ENCODE measurements at places on chromosomes 1 and 21.

DNA sequence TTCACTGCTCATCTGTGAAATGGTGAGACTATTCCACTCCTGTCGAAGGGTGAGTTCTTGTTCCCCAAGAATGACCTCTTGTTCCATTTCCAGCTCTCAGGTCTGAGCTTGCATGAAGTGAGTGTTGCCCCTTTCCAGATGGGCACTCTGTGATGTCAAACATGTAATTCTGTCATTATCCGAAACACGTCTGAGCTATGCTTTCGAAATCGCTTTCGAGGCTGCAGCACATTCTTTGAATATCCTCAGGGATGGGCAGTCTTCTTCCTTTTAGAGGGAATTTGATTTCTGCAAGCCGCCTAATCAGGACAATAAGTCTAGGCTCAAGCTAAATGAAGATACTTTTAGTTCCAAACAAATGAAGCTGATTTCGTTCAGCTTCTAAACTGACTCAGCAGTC, 15.1 kb downstream of the NFASC start:
- no peak for DNase-seq

GRCh38 chr1:208115924-208116640, 128.1 kb downstream of the PLXNA2 start:
- DNase-seq, result no peak

GRCh38 chr1:51327386-51327785, 3.0 kb downstream of the TTC39A start:
- DNase-seq, result no peak

- no peak for DNase-seq
Measured at GRCh38 chr21:38922474-38923235, 116.9 kb downstream of the ETS2 start.

GRCh38 chr1:1684031-1684681, 8.4 kb downstream of the SLC35E2B start:
- no peak for DNase-seq

GRCh38 chr1:43359696-43360095, 915 bp downstream of the CDC20 start:
- DNase-seq, result no peak

GRCh38 chr1:118264343-118264742, 79.3 kb upstream of the SPAG17 start:
- DNase-seq, result no peak

GRCh38 chr1:212862111-212862690, 4.1 kb downstream of the FLVCR1 start:
- DNase-seq, result no peak

DNA sequence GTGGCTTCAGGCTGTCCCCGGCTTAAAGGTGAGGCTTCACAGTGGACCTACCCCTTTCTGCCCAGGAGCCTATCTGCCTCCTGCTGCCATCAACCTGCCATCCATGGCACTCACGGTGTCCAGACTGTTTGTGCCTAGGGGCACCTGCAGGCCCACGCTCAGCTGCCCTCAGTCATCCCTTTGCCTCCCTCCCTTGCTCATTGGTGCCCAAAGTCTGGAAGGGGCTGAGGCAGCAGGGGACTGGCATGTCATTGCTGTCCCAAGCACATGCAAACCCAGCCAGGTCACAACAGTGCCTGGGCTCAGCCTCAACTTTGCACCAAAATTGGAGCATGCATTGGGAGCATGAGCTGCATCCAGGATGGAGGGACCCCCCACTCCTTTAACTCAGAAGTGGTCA, 1142.7 kb upstream of the NCAM2 start:
- no peak for DNase-seq

GRCh38 chr1:116150368-116150767, 39.2 kb downstream of the MAB21L3 start:
- peak; percentile 14 for DNase-seq

GRCh38 chr1:20633190-20634064, at the start of gene PINK1:
Gene PINK1, plus strand, starts transcription at chr1:20633458. Its CDS starts 91 bp downstream, at chr1:20633549.
- peak; percentile 85 for DNase-seq

GRCh38 chr21:35043549-35043948, 5.6 kb downstream of the RUNX1 start:
- no peak for DNase-seq

DNA sequence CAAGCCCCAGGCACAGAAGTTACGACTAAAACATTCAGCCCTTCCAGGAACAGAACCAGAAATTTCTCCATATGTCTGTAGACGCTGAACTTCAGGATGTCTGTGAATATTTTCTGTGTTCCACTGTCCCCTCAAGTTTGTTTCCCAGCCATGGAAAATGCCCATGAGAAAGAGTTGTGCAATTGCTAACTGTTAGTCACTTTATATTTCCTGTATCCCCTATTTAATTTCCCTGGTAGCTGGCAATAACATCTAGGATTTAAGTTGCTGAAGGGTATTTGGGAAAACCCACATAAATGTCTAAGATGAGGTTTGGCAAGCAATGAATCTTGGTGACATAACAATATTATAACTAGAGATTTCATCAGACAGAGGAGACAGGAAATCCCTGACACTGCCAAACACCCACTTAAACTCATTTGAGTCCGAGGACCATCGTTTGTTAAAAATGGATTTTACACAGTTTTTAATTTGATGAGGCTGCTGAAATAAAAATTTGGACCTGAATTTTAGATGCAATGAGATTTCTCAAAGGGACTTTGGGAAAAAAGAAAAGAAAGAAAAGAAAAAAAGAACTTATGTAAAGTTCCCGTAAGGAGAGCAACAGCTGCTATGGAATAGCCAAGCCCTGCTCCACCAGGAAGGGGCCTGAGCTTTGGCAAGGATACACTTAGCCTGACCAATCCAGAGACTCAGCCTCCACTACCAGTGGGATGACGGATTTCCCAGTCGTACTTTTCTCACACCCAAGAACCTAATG, 21.8 kb upstream of the ERRFI1 start:
- DNase-seq, result no peak

DNA sequence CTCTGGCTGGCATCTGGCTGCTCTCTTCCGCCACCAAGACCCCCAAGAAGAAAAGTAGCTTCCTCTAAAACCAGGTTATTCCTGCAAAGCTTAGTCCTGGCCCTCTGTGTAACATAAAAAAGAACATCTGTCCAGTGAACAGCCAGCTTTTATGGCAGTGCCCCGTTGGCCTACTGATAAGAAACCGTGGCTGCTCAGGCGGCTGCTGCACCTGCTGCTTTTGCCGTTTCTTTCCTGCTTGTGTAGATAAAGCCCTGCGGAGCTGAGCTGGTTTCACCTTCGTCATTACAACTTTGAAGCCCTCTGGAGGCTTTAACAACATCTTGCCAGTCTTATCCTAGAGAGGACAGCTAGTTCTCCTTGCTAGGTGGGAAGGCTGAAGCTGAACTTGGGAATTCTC, 20.5 kb downstream of the ELAPOR1 start:
- DNase-seq, result no peak

DNA sequence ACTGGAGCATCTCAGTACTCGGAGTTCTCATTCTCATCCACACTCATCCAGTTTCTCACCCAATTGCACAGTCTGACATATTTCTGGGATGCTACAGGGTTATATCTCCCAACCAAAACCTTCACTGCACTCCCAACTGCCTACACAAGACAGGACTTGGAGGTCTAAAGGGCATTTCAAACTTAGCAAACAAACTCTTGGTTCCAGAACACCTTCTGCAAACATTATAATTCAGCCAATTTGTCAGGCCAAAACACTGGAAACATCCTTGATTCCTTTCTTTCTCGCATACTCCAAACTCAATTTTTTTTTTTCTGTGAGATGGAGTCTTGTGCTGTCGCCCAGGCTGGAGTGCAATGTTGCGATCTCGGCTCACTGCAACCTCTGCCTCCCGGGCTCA, 7.9 kb downstream of the SLAMF1 start:
- DNase-seq, result no peak

- DNase-seq, result no peak
Measured at GRCh38 chr1:88697503-88697902, 13.4 kb downstream of the PKN2 start.

DNA sequence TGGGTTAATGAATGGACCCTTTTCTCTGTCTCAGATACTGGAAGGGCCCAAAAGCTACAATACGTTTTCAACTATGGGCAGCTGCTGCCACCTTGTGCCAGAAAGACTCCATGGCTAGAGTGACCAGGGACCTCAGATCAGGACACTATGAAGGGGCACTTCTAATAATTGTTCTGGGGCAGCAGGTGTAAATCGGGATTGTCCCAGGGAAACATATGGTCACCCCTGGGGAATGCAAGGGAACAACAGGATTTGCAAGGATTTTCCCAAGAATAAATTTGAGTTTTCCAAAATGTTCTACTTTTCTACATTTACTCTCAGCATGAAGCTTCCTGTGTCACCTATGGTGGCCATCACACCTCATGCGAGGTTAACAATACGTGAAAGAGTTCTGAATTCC, 12.0 kb upstream of the FCAMR start:
- DNase-seq, result peak; percentile 75

- DNase-seq, result peak; percentile 63
Measured at GRCh38 chr1:43238085-43238484, 31.7 kb upstream of the TMEM125 start.

GRCh38 chr1:153510984-153511410, 24.8 kb downstream of the S100A6 start:
- peak; percentile 87 for DNase-seq

DNA sequence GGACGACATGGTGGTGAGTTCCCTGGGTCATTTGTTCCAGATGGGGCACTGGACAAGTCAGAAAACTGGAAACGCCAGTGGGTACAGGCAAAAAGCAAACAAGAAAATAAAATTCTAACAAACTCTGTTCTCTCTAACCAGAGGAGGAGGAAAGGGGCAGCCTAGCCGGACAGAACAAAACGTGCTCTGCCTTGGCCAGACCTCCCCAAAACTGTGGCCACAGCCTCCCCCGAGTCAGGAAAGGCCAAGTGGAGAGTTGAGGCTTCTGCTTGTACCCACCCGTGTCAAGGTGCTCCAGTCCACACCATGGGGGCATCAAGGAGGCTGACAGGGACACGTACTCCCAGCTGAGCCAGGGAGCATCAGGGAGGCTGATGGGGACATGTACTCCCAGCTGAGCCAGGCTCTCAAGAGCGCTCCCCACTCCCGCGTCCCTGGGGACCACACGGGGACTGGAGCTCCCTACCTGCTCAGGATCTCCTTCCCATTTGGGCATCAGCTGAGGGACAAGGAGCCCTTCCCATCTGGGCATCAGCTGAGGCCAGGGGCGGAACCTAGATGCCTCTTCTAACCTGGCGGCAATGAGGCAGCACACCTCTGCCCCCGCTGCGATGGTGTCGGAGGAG, 154.8 kb upstream of the COL6A1 start:
- DNase-seq, result no peak

GRCh38 chr1:16958475-16958874, 21.9 kb downstream of the MFAP2 start:
- DNase-seq, result no peak

DNA sequence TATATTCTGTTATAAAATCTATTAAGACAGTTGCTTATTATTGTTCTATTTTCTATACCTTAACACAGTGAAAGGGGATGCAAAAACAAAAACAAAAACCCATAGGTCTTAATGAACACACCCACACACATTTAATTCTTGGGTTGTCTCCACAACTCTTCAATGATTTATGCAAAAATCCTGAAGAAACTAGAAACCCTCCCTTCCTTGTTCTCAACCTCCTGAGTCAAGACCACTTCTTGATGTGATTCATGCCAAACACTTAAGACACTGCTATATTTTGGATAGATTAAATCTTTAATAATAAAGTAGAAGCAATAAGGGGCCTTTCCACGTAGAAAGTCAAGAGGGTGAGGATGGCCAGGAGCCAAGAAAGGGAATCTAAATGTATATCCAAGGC, 23.4 kb downstream of the SCAF4 start:
- DNase-seq, result no peak
